ENCODE measurements at places on chromosomes 1 and 21.

DNA sequence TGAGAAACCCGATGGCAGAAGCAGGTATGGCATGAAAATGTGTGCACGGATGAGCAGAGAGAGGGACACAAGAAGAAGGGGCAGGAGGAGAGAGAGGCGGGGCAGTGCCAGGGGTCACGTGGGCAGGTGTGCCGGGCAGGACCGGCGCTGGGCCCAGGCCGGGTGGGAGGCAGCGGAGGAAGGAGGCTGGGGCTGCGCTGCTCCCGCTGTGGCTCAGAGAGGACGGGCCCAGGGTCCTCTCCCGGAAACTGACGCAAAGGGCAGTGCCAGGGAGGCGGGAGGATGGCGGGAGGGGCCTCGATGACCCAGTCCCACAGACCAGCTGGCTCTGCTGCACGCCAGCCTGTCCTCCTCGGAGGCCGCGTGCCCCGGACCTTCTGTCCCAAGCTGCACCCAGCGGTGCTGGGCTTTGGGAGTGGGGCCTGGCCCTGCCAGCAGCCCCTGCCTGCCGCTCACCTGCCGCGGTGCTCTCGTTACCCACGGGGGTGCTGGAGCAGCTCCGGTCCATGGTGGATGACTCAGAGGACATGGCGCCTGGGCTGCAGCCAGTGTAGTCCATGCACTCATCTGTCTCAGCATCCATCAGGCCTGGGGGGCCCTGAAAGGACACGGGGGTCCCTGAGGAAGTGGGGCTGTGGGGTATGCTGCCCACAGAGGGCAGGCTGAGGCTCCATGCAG, 153.9 kb downstream of the CASZ1 start:
- DNase-seq, result no peak

DNA sequence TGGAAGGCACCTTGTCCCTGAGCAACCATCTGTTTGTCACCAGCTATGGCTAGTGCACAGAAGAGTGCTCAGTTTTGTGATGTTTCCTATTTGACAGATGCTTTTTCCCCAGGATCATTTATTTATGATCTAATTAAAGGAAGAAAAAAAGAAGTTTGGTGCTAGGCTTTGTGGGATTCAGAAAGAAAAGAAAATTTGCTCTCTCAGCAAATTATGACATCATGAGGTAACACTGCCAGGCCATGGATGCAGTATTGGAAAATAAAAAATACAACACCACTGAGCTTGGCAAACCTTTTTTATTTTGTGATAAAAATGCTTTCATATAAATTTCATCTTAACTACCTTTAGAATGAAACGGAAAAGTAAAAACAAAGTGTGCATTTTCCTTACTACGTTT, 15.5 kb upstream of the ADAM30 start:
- DNase-seq, result peak; percentile 2

DNA sequence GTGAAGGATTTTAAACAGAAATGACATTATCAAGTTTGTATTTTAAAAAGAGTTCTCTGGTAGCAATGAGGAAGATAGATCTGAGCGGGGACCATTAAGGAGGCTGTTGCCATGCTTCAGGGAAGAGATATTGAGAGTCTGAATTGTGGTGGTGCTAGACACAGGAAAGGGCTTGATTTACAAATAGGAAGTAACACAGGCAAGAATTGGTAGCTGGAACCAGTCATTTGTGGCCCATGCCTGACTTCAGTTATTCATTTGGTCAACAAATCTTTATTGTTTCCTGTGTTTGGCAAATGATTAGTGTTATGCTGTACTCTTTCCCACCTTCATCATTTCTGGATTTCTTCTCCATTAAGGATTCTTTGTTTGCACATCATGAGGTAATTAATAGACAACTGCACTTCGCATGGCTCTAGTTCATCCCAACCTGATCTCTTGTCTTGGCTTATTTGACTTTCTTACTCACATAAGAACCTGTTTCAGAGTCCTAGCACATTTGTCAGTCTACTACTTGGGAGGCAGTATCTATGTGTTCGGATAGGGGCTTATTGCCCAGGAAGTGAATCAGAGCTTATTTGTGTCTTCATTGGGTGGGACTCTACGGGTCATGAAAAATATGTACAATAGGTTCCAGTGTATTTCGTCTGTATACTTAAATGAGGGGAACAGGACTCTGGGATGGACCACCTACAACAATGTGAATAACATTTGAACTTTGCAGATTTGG, 32.3 kb downstream of the EEIG2 start:
- no peak for DNase-seq

- DNase-seq, result peak; percentile 15
Observed at GRCh38 chr1:234842726-234843641, 233.0 kb upstream of the IRF2BP2 start.

GRCh38 chr1:79716447-79716846, 709.9 kb upstream of the ADGRL4 start:
- no peak for DNase-seq
